ENCODE measurements at places on chromosomes 11 and 22.

GRCh38 chr11:67029146-67029545 is 6.2 kb downstream of the SYT12 start:
- DNase-seq, result no peak

DNA sequence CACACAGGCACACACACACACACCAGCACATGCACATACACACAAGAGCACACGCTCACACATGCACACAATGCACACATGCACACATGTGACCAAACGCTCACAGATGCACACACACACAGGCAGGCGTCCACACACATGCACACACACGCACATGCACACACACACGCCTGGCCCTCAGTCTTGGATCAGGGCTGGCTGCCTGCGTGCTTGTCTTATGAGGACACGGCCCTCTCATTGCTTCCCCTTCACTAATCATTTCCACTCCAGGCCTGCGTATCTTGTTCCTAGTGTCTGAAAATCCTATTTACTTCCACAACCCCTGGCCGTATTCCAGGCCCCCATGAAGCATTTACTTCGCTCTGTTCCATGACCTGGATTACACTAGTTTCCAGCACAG is 740.5 kb downstream of the BRD1 start:
- DNase-seq, result no peak

- DNase-seq, result no peak
These were observed 30.0 kb downstream of the KIAA1671 start for GRCh38 chr22:24982301-24983056.

DNA sequence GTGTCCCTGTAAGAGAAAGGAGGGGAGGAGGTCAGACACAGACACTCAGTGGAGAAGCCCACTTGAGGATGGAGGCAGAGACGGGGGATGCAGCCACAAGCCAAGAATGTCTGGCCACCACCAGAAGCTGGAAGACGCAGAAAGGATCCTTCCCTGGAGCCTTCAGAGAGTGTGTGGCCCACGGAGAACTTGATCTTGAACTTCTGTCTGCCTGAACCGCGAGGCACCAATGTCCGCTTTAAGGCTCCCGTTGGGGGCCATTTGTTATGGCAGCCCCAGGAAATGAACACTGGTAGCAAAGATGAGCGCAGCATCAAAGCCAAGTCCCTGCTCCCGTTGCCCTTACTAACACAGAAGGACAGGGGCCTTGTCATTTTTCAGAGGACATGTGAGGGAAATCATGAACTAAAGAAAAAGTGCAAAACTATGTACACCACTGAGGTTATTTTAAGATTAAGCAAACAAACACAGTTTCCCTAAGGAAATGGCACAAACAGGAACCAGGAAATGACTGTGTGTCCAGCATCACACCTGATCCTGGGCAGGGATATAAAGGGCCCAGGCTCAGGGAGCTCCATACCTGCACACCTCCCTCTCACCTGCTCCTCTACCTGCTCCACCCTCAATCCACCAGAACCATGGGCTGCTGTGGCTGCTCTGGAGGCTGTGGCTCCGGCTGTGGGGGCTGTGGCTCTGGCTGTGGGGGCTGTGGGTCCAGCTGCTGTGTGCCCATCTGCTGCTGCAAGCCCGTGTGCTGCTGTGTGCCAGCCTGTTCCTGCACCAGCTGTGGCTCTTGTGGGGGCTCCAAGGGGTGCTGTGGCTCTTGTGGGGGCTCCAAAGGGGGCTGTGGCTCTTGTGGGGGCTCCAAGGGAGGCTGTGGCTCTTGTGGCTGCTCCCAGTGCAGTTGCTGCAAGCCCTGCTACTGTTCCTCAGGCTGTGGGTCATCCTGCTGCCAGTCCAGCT is at the start of gene KRTAP5-6:
Gene KRTAP5-6, plus strand, starts transcription at position 588 of the 963 bp plus-strand sequence. Its CDS starts 51 bp downstream, at position 639.
- DNase-seq, result no peak

- DNase-seq, result no peak
These were observed 8.0 kb upstream of the FIBIN start for GRCh38 chr11:26985943-26986342.

- peak; percentile 52 for DNase-seq
These were observed 81.1 kb downstream of the BDNF start for GRCh38 chr11:27619039-27619574.

DNA sequence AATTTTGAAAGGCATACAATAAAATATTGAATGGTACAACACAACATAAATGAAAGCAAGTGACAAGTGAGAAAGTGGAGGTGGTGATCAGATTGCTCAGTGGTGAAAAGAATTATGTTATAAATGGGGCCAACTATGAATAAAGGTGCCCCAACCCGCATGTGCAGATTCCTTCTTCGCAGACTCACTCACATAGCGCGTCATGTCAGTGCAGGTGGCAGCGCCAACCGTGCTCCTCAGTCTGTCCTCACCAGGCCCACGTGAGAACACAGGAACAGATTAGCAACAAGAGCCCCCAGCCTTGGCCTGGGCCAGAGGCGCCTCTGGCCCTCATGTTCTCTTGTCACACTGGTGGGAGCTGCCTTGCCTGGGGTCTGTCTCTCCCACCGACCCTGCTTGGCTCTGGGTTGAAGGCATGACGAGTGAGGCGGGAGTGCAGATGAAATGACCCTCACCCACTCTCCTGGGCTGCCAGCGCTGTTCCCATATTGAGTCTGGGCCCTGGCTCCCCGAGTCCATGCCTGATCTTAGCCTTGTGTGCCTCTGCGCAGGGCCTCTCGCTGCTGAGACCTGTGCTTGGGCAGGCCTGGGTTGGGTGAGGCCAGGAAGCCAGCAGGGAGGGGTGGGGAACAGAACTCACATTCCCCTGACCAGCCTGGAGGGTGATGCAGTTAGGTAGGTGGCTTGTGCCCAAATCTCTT is 6.4 kb downstream of the ATG16L2 start:
- no peak for DNase-seq

GRCh38 chr11:132772703-132773545 is 759.4 kb downstream of the OPCML start:
- no peak for DNase-seq

GRCh38 chr11:2289350-2289749 is 12.4 kb downstream of the C11orf21 start:
- DNase-seq, result no peak

DNA sequence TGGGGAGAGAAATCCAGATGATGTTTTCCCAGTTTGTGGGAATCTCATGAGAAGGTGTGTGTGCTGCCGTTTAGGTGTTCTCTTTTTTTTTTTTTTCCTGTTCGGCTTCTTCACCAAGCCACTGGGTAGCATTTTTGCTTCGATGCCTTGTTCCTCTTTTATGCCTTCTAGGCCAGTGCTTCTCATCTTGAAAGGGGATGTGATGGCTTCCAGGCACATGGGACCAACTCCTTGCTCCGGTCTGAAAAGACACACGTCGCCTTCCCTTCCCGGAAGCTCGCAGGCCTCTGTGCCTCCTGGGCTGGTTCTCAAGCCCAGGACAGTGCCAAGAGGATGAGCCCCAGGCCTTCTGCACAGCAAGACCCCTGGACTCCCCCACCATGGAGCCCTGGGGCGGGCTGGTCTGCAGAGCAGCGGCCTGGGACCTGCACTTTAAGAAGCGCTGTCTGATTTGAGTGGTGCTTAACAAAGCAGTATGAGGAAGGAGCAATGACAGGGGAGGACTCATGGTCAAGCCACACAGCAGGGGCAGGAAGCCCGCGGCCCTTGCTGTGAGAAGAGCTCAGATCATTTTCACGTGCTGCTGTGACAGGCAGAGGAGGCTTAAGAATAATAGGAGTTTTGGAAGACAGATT is 158.8 kb downstream of the MPPED1 start:
- peak; percentile 62 for DNase-seq

DNA sequence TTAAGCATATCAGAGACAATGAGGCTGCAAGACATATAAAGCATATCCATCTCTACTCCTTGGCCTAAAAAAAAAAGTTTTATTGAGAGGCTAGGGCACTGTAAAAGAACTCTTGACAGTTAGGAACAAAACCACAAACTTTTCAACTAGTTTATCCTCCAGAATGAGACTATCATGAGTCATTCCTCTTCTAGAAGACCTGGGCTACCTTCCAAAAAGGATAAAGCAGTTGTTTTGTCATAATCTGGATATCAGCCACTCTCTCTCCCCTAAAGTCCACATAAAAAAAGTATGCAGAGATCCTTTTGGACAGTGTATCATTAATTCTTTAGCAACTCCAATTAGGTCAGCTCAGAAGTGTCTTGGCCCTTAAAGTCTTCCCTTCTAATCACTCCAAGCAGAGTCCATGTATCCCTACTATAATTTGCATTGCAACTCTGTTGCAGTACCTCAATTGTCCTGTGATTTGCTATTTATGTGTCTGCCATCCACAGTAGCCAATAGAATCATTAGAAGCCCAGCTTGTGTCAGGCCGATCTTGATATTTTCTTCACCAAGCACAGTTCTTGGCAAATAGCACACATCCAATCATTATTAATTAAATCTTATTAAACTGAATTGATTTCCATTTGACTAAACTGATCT is 10.4 kb downstream of the OR51T1 start:
- no peak for DNase-seq

- DNase-seq, result peak; percentile 53
These were observed 466.3 kb downstream of the OPCML start for GRCh38 chr11:133065847-133066485.

- no peak for DNase-seq
These were observed 20.7 kb downstream of the LINC01488 start for GRCh38 chr11:69501891-69502860.

GRCh38 chr11:64990222-64990923 is 6.4 kb downstream of the BATF2 start:
- DNase-seq, result peak; percentile 31

GRCh38 chr22:28030473-28030872 is 111.4 kb upstream of the PITPNB start:
- DNase-seq, result no peak
